Epithelial cell of proximal tubule (primary cell): ENCODE measurements at places on chromosomes 1 and 21. TPM values are rescaled to one million over a fixed set of nuclear protein-coding genes. Genes with fewer than 3 reads are reported as not detected.

The PDE4DIP gene
- 9.9 and 15.6 TPM in 2 replicates for total RNA-seq

The HES5 gene
- total RNA-seq = 0.14 TPM in 1 of 2 replicates, not detected in the other

The PDPN gene
- total RNA-seq = 7.6 TPM in 2 replicates

The FAM229A gene
- total RNA-seq = 1.7 and 11.7 TPM in 2 replicates

The CLCA4 gene
- total RNA-seq = not detected in 2 replicates

The SLC44A5 gene
- total RNA-seq = 0.07 and 1.8 TPM in 2 replicates

The ALPL gene
- 0.43 TPM in 1 of 2 replicates, not detected in the other for total RNA-seq

The CTTNBP2NL gene
- 26.1 and 27.2 TPM in 2 replicates for total RNA-seq

The PPIAL4G gene
- not detected in 2 replicates for total RNA-seq

The NR5A2 gene
- total RNA-seq = not detected in 2 replicates

The ZMYM1 gene
- total RNA-seq = 12.6 and 12.8 TPM in 2 replicates

The CFHR5 gene
- total RNA-seq = not detected in 2 replicates

The CCDC181 gene
- 2.0 and 3.5 TPM in 2 replicates for total RNA-seq

The ZNF695 gene
- 4.7 and 7.7 TPM in 2 replicates for total RNA-seq

The POFUT2 gene
- total RNA-seq = 10.4 and 12.4 TPM in 2 replicates

The SKI gene
- total RNA-seq = 13.5 and 20.2 TPM in 2 replicates

The BMP8B gene
- 0.58 and 1.9 TPM in 2 replicates for total RNA-seq

The CD101 gene
- total RNA-seq = 0.14 and 0.29 TPM in 2 replicates

The KCNT2 gene
- 0.80 and 1.7 TPM in 2 replicates for total RNA-seq

The GREM2 gene
- 0.06 TPM in 1 of 2 replicates, not detected in the other for total RNA-seq

The CATSPERE gene
- under 0.01 and 0.07 TPM in 2 replicates for total RNA-seq

The VASH2 gene
- 0.63 and 3.3 TPM in 2 replicates for total RNA-seq

The NIPAL3 gene
- 21.3 and 32.5 TPM in 2 replicates for total RNA-seq

The AKR7A3 gene
- total RNA-seq = 0.36 and 1.3 TPM in 2 replicates

The FCRL2 gene
- not detected in 2 replicates for total RNA-seq

The CFAP141 gene
- not detected in 2 replicates for total RNA-seq

The MYOM3 gene
- total RNA-seq = 1.7 and 2.2 TPM in 2 replicates

The NPPA gene
- not detected in 2 replicates for total RNA-seq

The FMN2 gene
- 0.43 and 0.86 TPM in 2 replicates for total RNA-seq

The PLPPR5 gene
- total RNA-seq = 0.17 TPM in 1 of 2 replicates, not detected in the other

The ANKRD35 gene
- 0.36 and 1.6 TPM in 2 replicates for total RNA-seq

The GJA8 gene
- total RNA-seq = not detected in 2 replicates

The LMX1A gene
- not detected in 2 replicates for total RNA-seq

The ARHGEF16 gene
- total RNA-seq = 27.1 and 36.6 TPM in 2 replicates

The NBL1 gene
- total RNA-seq = 64.6 and 98.1 TPM in 2 replicates

The S100A10 gene
- 216 and 394 TPM in 2 replicates for total RNA-seq

The KRTAP19-3 gene
- not detected in 2 replicates for total RNA-seq

The DCST1 gene
- total RNA-seq = not detected in 2 replicates
